ENCODE measurements at places on chromosomes 2 and 18.

GRCh38 chr18:8337211-8337610, 272.0 kb upstream of the RAB12 start:
- no peak for DNase-seq
- H3K4me3 ChIP-seq, result no peak overlapping the region
- H3K36me3 ChIP-seq, result no peaks in the 10 kb centered on the region
- H3K27ac ChIP-seq, result no peak overlapping the region
- no peaks in the 10 kb centered on the region for H3K27me3 ChIP-seq
- H3K4me1 ChIP-seq, result peaks cover 8% of the 10 kb centered on the region

GRCh38 chr18:74841248-74841647, 243.6 kb downstream of the ZNF407 start:
- H3K4me3 ChIP-seq, result no peak overlapping the region
- no peaks in the 10 kb centered on the region for H3K27me3 ChIP-seq
- no peak overlapping the region for H3K27ac ChIP-seq
- H3K4me1 ChIP-seq, result peaks cover 10% of the 10 kb centered on the region

DNA sequence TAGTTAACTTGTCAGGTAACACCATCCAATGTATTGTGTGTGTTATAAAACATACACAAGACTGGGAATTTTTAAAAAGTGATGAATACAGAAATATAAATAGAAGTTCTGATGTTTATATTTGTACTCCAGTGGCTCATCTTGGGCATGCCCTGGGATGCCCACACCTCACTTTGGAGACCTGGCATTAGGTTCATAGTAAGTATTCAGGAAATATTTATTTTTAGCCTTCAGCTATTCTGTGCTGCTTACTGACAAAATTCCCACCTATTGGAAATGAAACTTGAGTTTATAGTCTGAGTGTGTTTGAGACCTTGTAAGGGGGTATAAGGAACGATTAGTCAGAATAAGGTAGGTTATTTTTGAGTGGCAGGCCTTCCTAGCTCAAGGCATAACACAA, 67.5 kb downstream of the MYO1B start:
- no peaks in the 10 kb centered on the region for H3K27me3 ChIP-seq
- H3K4me3 ChIP-seq, result no peak overlapping the region
- peaks cover 1% of the 10 kb centered on the region for H3K36me3 ChIP-seq
- peaks cover 2% of the 10 kb centered on the region for H3K4me1 ChIP-seq

DNA sequence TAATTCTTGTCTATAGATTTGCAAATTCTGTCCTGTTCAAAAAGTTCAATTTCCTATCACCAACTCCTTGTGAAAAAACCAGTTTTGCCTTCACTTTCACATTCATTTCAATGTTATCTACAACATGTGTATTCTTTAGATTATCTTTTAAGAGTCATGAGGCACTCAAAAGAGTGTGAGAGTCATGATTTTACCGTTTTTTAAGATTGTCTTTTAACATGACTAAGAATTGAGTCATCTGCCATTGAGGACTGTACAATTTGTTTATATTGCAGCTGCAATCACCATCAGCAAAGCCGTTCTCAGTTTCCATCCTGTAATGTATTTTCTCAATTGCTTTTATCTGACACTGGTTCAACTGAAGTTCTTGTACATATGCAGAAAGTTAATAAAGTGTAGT, 275.8 kb downstream of the LNPK start:
- H3K4me3 ChIP-seq, result no peak overlapping the region
- H3K4me1 ChIP-seq, result no peaks in the 10 kb centered on the region
- no peaks in the 10 kb centered on the region for H3K36me3 ChIP-seq

GRCh38 chr2:54092940-54093339, 22.5 kb upstream of the ACYP2 start:
- DNase-seq, result no peak
- no peaks in the 10 kb centered on the region for H3K27me3 ChIP-seq
- H3K4me3 ChIP-seq, result no peak overlapping the region
- no peaks in the 10 kb centered on the region for H3K36me3 ChIP-seq
- H3K4me1 ChIP-seq, result peaks cover 4% of the 10 kb centered on the region

DNA sequence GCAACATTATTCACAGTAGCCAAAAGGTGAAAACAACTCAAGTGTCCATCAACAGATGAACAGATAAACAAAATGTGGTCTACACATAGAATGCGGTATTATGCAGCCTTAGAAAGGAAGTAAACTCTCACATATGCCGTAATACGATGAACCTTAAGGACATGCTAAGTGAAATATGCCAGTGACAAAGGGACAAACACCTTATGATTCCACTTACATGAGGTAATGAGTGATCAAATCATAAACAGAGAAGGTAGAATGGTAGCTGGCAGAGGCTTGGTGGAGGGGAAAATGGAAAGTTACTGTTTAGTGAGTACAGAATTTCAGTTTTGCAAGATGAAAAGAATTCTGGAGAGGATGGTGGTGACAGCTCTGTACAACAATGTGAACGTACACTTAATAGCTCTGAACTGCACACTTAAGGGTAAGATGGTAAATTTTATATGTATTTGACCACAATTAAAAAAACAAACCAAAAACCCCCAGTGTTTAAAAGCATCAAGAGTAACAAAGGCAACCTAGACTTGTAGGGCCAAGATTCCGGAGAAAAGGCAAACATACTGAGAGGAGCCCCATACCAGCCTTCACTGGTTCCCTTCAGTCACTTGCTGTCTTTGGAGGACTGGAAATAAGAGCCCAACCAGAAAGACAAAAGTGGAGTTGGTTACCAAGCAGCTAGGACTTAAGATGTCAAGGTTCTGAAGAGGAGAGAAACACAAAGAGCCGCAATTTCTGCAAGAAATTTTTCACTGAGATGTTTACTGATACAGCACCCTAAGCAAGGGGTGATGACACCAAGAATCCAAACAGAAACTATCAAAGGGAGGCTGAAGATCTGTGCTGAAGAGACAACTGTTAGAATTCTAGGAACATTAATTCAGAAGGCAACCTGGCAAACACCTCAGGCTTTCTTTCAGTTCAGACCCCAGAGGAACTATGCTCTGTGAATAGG, 61.3 kb downstream of the CUL3 start:
- DNase-seq, result peak; percentile 37
- H3K27ac ChIP-seq, result peak overlapping the region; percentile 66
- H3K4me3 ChIP-seq, result no peak overlapping the region
- peaks cover 2% of the 10 kb centered on the region for H3K36me3 ChIP-seq
- H3K27me3 ChIP-seq, result no peaks in the 10 kb centered on the region
- peaks cover 3% of the 10 kb centered on the region for H3K4me1 ChIP-seq

GRCh38 chr2:174949988-174950687, 55.0 kb downstream of the CHN1 start:
- H3K4me3 ChIP-seq, result no peak overlapping the region
- no peaks in the 10 kb centered on the region for H3K4me1 ChIP-seq
- H3K36me3 ChIP-seq, result no peaks in the 10 kb centered on the region

GRCh38 chr2:2102866-2103653, 228.0 kb downstream of the MYT1L start:
- DNase-seq, result no peak
- H3K27ac ChIP-seq, result no peak overlapping the region
- H3K27me3 ChIP-seq, result peaks cover 3% of the 10 kb centered on the region
- H3K4me1 ChIP-seq, result peaks cover 6% of the 10 kb centered on the region
- no peak overlapping the region for H3K4me3 ChIP-seq

DNA sequence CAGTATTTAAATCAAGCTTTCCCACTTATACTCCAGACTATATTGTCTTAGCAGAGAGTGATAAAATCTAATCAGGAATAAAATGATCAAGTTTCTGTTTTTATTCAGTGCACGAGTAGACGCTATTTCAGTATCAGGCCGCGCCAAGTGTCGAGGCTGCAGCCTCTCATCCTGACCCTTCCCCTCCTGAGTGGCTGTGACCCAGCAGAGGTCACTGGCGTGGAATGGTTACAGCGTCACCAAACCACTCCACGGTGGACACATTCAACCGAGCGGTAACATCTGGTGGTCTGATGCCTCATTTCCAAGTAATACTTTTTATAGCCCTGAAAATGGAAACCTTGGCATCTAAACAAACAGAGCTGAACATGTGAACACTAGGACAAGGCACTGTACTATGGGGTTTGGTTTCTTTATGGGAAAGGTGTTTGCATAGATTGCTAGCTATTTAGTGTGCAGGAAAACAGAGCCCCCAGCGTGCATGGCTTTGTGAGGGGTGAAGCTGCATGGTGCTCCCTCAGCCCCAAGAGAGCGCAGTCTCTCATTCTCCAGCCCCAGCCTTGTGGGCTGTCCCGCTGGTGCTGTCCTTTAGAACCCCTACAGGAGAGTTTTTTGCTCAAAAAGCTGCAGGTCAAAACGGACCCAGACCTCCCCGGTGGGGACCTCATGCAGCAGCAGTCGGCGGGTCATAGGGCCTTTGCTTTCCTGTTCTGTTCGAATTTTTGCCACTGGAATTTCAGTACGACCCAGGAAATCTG, 28.4 kb downstream of the FAM228A start:
- no peak overlapping the region for H3K4me3 ChIP-seq
- peaks cover 45% of the 10 kb centered on the region for H3K36me3 ChIP-seq
- no peak overlapping the region for H3K27ac ChIP-seq
- peaks cover 27% of the 10 kb centered on the region for H3K4me1 ChIP-seq

GRCh38 chr2:143698888-143699570, 569.8 kb downstream of the ARHGAP15 start:
- H3K4me3 ChIP-seq, result no peak overlapping the region
- no peak for DNase-seq

GRCh38 chr2:38091760-38092159, 15.8 kb upstream of the CYP1B1 start:
- no peaks in the 10 kb centered on the region for H3K36me3 ChIP-seq
- no peak for DNase-seq
- H3K27ac ChIP-seq, result no peak overlapping the region
- H3K4me1 ChIP-seq, result peaks cover 22% of the 10 kb centered on the region

- H3K27ac ChIP-seq, result no peak overlapping the region
- H3K4me3 ChIP-seq, result no peak overlapping the region
- no peaks in the 10 kb centered on the region for H3K27me3 ChIP-seq
- peaks cover 55% of the 10 kb centered on the region for H3K36me3 ChIP-seq
Observed at GRCh38 chr2:202521470-202521869, 113.3 kb upstream of the FAM117B start.

GRCh38 chr2:529424-529823, 147.8 kb downstream of the TMEM18 start:
- no peaks in the 10 kb centered on the region for H3K36me3 ChIP-seq
- no peaks in the 10 kb centered on the region for H3K4me1 ChIP-seq
- no peak for DNase-seq
- H3K27ac ChIP-seq, result no peak overlapping the region
- H3K4me3 ChIP-seq, result no peak overlapping the region
- no peaks in the 10 kb centered on the region for H3K27me3 ChIP-seq

- H3K36me3 ChIP-seq, result no peaks in the 10 kb centered on the region
- no peaks in the 10 kb centered on the region for H3K4me1 ChIP-seq
- no peak for DNase-seq
- no peak overlapping the region for H3K27ac ChIP-seq
- H3K27me3 ChIP-seq, result no peaks in the 10 kb centered on the region
Observed at GRCh38 chr2:147348931-147349555, 495.8 kb upstream of the ACVR2A start.

- no peaks in the 10 kb centered on the region for H3K27me3 ChIP-seq
- no peak overlapping the region for H3K4me3 ChIP-seq
- no peak for DNase-seq
Observed at GRCh38 chr2:125491663-125492062, 1164.3 kb upstream of the GYPC start.

- no peak overlapping the region for H3K4me3 ChIP-seq
- no peak overlapping the region for H3K27ac ChIP-seq
- no peaks in the 10 kb centered on the region for H3K4me1 ChIP-seq
- no peaks in the 10 kb centered on the region for H3K36me3 ChIP-seq
- H3K27me3 ChIP-seq, result no peaks in the 10 kb centered on the region
Observed at GRCh38 chr18:28718696-28719095, 541.8 kb upstream of the CDH2 start.

DNA sequence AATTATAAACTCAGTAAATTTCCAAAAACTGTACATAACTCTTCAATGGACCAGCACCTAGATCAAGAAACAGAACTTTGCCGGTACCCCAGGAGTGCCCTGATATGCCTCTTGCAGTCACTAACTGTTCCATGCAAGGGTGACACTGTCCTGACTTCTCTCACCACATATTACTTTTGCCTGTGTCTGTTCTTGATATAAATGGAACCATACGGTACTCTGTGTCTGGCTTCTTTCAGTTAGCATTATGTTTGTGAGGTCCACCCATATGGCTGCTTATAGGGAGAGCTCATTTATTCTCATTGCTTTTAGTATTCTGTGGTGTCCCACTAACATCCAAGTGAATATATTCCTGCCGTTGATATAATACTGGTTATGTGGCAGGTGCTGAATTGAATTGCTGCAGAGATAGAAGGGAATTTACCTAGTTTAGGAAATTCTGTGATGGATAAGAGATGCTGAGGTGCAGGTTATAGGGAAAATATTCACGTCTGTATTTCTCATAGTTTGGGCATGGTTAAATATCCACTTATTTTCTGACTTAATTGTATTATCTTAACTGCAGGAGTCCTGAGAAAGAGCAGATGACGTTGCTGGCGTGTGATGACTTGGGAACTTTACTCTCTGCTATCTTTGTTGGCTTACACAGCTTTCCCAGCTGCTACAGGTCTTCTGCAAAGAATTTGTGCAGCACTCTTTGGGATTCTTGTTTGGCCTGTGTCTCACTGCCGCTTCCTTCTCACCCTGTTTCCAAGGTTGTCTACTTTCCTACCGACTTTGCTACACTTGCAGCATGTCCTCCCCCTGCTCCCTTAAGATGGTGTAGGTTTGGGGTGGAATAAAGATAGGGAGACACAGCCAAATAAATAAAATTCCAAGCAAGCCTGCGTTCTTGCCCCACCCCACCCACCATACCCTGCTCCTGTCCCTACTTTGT, 107.9 kb downstream of the MAP4K4 start:
- H3K4me1 ChIP-seq, result peaks cover 23% of the 10 kb centered on the region
- H3K27me3 ChIP-seq, result no peaks in the 10 kb centered on the region
- DNase-seq, result peak; percentile 85
- H3K4me3 ChIP-seq, result no peak overlapping the region

- H3K27me3 ChIP-seq, result no peaks in the 10 kb centered on the region
- peak overlapping the region; percentile 5 for H3K27ac ChIP-seq
- H3K4me3 ChIP-seq, result peak overlapping the region; percentile 3
- peaks cover 5% of the 10 kb centered on the region for H3K4me1 ChIP-seq
Observed at GRCh38 chr2:226114436-226114835, 685.2 kb downstream of the IRS1 start.

DNA sequence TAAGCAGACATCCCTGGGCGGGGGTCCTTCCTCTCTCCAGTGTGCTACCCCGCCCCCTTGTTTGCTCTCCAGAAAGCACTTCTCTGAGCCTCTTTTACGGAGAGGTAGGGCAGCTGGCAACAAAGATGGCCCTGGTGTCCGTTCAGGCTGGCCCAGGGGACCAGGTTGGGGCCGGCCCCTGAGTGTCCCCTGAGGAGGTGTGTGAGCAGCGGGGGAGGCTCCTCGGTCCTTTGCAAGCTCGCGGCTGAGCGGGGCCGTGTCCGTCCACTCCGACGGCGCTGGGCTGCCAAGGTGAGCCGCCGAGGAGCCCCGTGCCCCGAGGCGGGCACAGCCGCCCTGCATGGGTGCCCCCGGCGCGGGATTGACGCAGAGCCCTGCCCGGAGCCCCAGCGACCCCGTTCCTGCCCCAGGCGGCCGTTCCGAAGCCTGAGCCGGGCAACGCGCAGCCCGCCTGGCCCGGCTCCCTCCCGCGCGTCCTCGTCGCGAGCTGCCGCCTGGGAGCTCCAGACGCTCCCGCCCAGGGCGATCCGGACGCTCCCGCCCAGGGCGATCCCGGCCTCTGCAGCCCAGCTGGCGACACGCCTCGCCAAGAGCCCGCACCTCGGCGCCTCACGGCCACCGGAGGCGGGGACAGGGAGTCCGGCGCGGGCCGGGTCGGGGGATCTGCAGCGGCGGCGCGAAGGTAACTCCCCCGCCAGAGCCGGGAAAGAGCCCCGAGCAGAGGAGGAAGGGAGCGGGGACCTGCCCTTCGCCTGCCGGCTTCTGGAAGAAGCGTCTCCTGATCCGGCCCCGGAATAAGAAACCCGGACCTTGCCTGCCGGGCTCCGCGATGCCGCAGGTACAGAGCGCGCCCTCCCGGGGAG, at the start of gene PROKR1:
Gene PROKR1, plus strand, starts transcription at position 569 of the 863 bp plus-strand sequence. CDS start 2,243 bp downstream, outside the sequence.
- peaks cover 60% of the 10 kb centered on the region for H3K27me3 ChIP-seq
- peaks cover 12% of the 10 kb centered on the region for H3K4me1 ChIP-seq
- H3K27ac ChIP-seq, result no peak within 1 kb of the TSS
- no peaks in the 10 kb centered on the region for H3K36me3 ChIP-seq
